ENCODE measurements at places on chromosomes 5 and 9. TPM values are rescaled to one million over a fixed set of nuclear protein-coding genes. Genes with fewer than 3 reads are reported as not detected.

Gene KCNIP1
- total RNA-seq, result not detected

Gene C9orf50
- 0.13 TPM for total RNA-seq

Gene SKP2
- 12.4 TPM for total RNA-seq

Gene ACTBL2
- not detected for total RNA-seq

Gene PLEKHG4B
- not detected for total RNA-seq

Gene LHX3
- not detected for total RNA-seq

Gene FCN2
- total RNA-seq, result not detected

Gene DMRTA1
- total RNA-seq, result 0.06 TPM

Gene C6
- total RNA-seq, result not detected

Gene ATP10B
- not detected for total RNA-seq

Gene PCDHGA11
- 11.0 TPM for total RNA-seq

Gene GDNF
- not detected for total RNA-seq

Gene UNC5A
- total RNA-seq, result 0.12 TPM

Gene UGT3A2
- total RNA-seq, result not detected

Gene APBA1
- total RNA-seq, result 15.2 TPM

Gene GPX3
- 21.5 TPM for total RNA-seq

Gene SCGB3A2
- not detected for total RNA-seq

Gene CCNJL
- 0.68 TPM for total RNA-seq

Gene GFI1B
- not detected for total RNA-seq

Gene LCN15
- not detected for total RNA-seq

Gene IL12B
- not detected for total RNA-seq

Data from aortic smooth muscle cell (primary cell).